ENCODE measurements at places on chromosomes 13 and 19. TPM values are rescaled to one million over a fixed set of nuclear protein-coding genes. Genes with fewer than 3 reads are reported as not detected.

The FAM216B gene
- total RNA-seq: 0.55 TPM

The ZNF442 gene
- 13.2 TPM for total RNA-seq

The TMEM238 gene
- 0.99 TPM for total RNA-seq

The ATP4A gene
- not detected for total RNA-seq

The AZU1 gene
- 3.4 TPM for total RNA-seq

The KLK15 gene
- not detected for total RNA-seq

The PCDH8 gene
- 14.4 TPM for total RNA-seq

The ARHGAP33 gene
- 89.9 TPM for total RNA-seq

The ZNF534 gene
- 0.66 TPM for total RNA-seq

The PRSS57 gene
- total RNA-seq: not detected

The ACP5 gene
- total RNA-seq: 16.7 TPM

The PCDH9 gene
- 55.4 TPM for total RNA-seq

The CYP4F2 gene
- total RNA-seq: not detected

The WDR62 gene
- total RNA-seq: 6.4 TPM

The POU2F2 gene
- total RNA-seq: 3.2 TPM

The CARD8 gene
- 78.3 TPM for total RNA-seq

The WDR88 gene
- not detected for total RNA-seq

The ZSCAN4 gene
- total RNA-seq: not detected

The DMWD gene
- 49.6 TPM for total RNA-seq

The SLC6A16 gene
- total RNA-seq: 0.93 TPM

The PROZ gene
- not detected for total RNA-seq

The SGCG gene
- 17.3 TPM for total RNA-seq

The ANKLE1 gene
- 0.55 TPM for total RNA-seq

The CYP4F3 gene
- 0.71 TPM for total RNA-seq

The CFD gene
- 15.3 TPM for total RNA-seq

The ARL11 gene
- total RNA-seq: 0.22 TPM

The TIMM29 gene
- total RNA-seq: 44.3 TPM

The KIR3DL1 gene
- total RNA-seq: 0.22 TPM

The CEBPG gene
- total RNA-seq: 38.2 TPM

The ENOX1 gene
- 7.5 TPM for total RNA-seq

The KLK6 gene
- total RNA-seq: not detected

The USHBP1 gene
- 5.5 TPM for total RNA-seq

The ZNF93 gene
- 27.5 TPM for total RNA-seq

The C1QTNF9 gene
- total RNA-seq: 0.38 TPM

The GJA3 gene
- total RNA-seq: 28.9 TPM

The ATP7B gene
- total RNA-seq: 21.9 TPM

The CEACAM6 gene
- 20.6 TPM for total RNA-seq

The PINLYP gene
- total RNA-seq: 10.1 TPM

The SMIM44 gene
- total RNA-seq: 6.5 TPM

All from camera-type eye (tissue), 1 donor.